ENCODE measurements at places on chromosomes 4 and X.

DNA sequence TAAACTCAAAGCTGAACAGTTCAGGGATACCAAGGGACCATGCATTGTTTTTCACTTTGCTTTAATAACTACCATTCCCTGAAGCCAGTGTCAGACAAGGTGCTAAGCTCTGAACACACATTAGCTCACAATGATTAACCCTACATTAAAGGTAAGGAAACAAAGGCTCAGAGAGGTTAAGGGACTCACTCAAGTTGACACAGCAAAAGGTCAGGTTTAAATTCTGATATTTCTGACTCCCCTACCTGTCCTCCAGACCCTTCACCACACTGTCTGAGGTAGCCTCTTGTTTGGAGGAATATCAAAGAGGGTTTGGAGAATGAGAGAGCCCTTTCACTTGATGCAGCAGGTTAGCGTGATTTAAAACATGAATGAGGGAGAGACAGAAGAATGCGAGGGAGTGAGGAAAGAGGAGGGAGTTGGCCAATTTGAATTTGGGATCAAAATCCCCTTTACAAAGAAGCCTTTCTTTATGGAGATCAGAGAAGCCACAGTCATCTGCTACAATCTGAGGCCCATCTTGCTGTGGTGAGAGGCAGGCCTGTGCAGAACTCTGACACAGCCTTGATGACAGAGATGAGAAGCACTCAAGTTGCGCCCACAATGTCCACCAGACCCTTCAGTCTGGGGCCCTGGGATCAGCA lies 103.5 kb downstream of the FHDC1 start:
- no peaks in the 10 kb centered on the region for H3K36me3 ChIP-seq
- H3K4me1 ChIP-seq: no peaks in the 10 kb centered on the region
- no peak for DNase-seq
- no peak overlapping the region for H3K27ac ChIP-seq
- no peaks in the 10 kb centered on the region for H3K27me3 ChIP-seq

- H3K27me3 ChIP-seq: no peaks in the 10 kb centered on the region
- no peak overlapping the region for H3K27ac ChIP-seq
- H3K4me1 ChIP-seq: no peaks in the 10 kb centered on the region
- H3K4me3 ChIP-seq: no peak overlapping the region
- no peak for DNase-seq
- H3K36me3 ChIP-seq: no peaks in the 10 kb centered on the region
These were observed 178.7 kb downstream of the SLIT2 start for GRCh38 chr4:20430259-20430941.

GRCh38 chrX:10327651-10328050 lies 170.9 kb downstream of the CLCN4 start:
- no peaks in the 10 kb centered on the region for H3K36me3 ChIP-seq
- H3K27me3 ChIP-seq: peaks cover 16% of the 10 kb centered on the region
- DNase-seq: no peak
- no peak overlapping the region for H3K4me3 ChIP-seq
- H3K27ac ChIP-seq: no peak overlapping the region

- H3K4me1 ChIP-seq: no peaks in the 10 kb centered on the region
- DNase-seq: no peak
- H3K4me3 ChIP-seq: no peak overlapping the region
- peaks cover 3% of the 10 kb centered on the region for H3K27me3 ChIP-seq
- H3K27ac ChIP-seq: no peak overlapping the region
These were observed 29.8 kb downstream of the SAGE1 start for GRCh38 chrX:135923353-135923752.

DNA sequence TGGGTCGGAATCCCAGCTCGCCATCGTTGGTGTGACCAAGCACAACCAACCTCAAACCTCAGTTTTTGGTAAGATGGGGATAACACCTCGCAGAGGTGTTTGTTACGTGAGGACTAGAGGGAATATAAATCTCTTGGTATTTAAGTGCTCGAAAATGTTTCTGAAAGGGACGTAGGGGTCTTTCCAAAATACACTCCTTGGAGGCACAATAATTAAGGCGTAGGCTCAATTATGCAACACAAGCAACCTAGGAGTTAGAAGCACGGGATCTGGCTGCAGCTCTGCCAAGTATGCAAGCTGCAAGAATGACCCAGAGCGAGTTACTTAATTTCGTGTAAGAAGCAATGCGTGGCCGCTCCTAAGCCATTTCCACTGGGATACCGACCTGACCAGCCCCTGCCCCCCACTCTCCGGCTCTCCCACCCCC lies 552 bp downstream of the ADH5 start:
- DNase-seq: peak; percentile 87
- no peaks in the 10 kb centered on the region for H3K27me3 ChIP-seq
- peak overlapping the region; percentile 91 for H3K27ac ChIP-seq
- peaks cover 6% of the 10 kb centered on the region for H3K36me3 ChIP-seq

DNA sequence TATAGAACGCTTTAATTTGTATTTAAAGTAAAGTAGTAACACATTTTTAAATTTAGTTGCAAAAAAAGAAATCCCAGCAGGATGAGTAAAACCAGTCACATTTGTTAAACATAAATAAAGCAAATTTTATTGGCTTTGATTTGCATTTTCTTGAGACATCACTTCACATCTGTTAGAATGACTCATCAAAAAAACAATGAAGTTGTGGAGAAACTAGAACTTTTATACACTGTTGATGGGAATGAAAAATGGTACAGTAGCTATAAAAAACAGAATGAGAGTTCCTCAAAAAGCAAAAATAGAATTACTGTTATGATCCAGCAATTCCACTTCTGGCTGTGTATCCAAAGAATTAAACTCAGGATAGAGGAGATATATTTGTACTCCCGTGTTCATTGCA lies 454.0 kb upstream of the KLHL4 start:
- H3K27ac ChIP-seq: no peak overlapping the region
- no peaks in the 10 kb centered on the region for H3K36me3 ChIP-seq
- no peaks in the 10 kb centered on the region for H3K4me1 ChIP-seq

DNA sequence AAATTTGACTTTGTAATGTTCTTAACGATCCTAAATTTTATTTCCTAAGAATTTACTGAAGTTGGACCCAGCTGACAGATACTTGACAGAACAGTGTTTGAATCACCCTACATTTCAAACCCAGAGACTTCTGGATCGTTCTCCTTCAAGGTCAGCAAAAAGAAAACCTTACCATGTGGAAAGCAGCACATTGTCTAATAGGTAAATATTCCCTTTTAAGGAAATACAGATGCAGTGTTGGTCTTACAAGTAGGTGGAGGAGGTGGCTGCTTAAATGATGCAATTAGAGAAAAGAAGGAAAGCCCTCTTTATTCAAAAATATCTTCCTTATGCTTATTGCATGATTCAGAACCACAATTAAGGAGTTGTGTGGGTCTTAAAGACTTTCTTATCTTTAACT lies 73.5 kb downstream of the RS1 start:
- H3K4me3 ChIP-seq: no peak overlapping the region
- no peak overlapping the region for H3K27ac ChIP-seq
- no peak for DNase-seq
- no peaks in the 10 kb centered on the region for H3K4me1 ChIP-seq
- peaks cover 14% of the 10 kb centered on the region for H3K27me3 ChIP-seq

- no peak for DNase-seq
- no peaks in the 10 kb centered on the region for H3K4me1 ChIP-seq
- H3K4me3 ChIP-seq: no peak overlapping the region
- peaks cover 4% of the 10 kb centered on the region for H3K27me3 ChIP-seq
- no peak overlapping the region for H3K27ac ChIP-seq
- no peaks in the 10 kb centered on the region for H3K36me3 ChIP-seq
These were observed 58.9 kb upstream of the BCOR start for GRCh38 chrX:40156470-40157227.
